Fibroblast of skin of scalp (primary cell): ENCODE measurements at places on chromosomes 12 and 14.
A peak's percentile ranks its signal among the peaks of the same experiment; 100 is the strongest.

GRCh38 chr14:51335531-51335930 is 95.5 kb downstream of the TMX1 start:
- DNase-seq = peak; percentile 39

DNA sequence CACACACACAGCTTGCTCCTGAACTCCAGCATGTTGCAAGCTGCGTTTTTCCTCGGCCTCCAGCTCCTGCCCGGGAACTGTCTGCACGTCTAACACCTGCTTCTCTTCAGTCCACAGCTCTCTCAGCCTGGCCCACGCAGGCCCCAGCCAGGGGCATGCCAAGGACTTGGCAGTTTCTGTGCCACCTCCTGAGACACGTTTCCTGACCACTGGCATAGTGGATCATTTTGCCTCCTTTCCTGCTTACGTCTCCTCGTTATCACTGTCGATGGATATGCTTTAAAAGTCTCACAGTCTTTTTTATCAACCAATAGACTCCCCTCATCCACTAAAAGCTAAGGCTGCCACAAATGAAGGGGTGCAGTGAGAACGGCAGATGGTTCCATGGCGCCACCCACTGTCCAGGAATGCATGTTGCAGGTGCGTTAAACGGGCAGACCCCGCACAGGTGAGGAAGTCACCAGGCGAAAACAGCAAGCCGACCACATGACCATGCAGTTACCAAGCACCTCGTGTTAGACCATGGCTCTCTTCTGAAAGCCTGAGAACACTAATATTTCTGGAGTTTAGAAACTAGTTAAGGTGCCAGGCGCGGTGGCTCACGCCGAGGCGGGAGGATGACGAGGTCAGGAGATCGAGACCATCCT is 14.7 kb upstream of the TEAD4 start:
- no peak for DNase-seq

DNA sequence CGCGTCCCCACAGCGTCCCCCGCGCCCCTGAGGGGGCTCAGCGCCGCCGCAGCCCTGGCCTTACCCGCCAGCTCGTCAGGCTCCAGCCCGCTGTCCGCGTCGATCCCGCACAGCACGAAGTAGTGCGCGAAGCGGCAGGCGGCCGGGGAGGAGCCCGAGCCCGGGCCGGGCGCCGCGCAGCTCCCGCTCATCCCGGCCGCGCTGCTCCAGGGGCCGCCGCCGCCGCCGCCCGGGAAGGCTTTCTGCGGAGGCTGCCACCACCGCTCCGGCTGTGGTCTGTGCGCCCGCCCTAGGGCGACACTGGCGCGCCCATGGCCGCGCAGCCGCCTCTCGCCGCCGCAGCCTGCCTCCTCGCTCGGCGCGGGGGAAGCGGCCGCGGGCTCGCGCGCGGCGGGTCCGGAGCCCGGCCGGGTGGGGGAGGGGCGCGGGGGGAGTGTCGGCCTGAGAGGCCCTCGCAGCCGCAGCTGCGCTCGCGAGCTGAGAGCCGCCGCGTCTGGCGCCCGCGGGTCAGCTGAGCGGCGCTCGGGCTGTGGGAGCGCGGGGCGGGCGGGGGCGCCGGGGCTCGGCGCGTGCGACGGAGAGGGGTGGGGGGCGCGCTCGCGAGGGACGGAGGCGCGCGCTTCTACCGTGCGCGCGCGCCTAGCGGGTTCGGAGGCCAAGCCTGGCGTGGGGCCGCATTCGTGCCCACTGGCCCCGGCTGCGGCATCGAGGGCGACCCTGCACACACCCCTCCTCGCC is at the start of gene DENND5B:
Gene DENND5B (minus strand): TSS at position 495 of the 738 bp plus-strand sequence. CDS start 304 bp downstream, at position 191.
- peak; percentile 79 for DNase-seq

GRCh38 chr12:65640489-65640901 is 183.8 kb upstream of the HMGA2 start:
- peak; percentile 90 for DNase-seq

- DNase-seq = peak; percentile 41
Observed at GRCh38 chr14:54572316-54572715, 5.4 kb downstream of the SAMD4A start.

- DNase-seq = no peak
Observed at GRCh38 chr14:41558490-41558889, 48.2 kb upstream of the LRFN5 start.

- no peak for DNase-seq
Observed at GRCh38 chr12:131402781-131403396, 308.0 kb upstream of the SFSWAP start.

GRCh38 chr12:89363084-89363483 is 10.8 kb upstream of the DUSP6 start:
- DNase-seq = no peak

GRCh38 chr14:63878792-63879191 is 26.0 kb downstream of the SYNE2 start:
- no peak for DNase-seq

- peak; percentile 47 for DNase-seq
Observed at GRCh38 chr12:116662612-116663144, 75.2 kb downstream of the SPRING1 start.

GRCh38 chr12:94309373-94309772 is 150.3 kb downstream of the CEP83 start:
- DNase-seq = no peak

- peak; percentile 16 for DNase-seq
Observed at GRCh38 chr12:105289114-105289904, 41.2 kb upstream of the C12orf75 start.

DNA sequence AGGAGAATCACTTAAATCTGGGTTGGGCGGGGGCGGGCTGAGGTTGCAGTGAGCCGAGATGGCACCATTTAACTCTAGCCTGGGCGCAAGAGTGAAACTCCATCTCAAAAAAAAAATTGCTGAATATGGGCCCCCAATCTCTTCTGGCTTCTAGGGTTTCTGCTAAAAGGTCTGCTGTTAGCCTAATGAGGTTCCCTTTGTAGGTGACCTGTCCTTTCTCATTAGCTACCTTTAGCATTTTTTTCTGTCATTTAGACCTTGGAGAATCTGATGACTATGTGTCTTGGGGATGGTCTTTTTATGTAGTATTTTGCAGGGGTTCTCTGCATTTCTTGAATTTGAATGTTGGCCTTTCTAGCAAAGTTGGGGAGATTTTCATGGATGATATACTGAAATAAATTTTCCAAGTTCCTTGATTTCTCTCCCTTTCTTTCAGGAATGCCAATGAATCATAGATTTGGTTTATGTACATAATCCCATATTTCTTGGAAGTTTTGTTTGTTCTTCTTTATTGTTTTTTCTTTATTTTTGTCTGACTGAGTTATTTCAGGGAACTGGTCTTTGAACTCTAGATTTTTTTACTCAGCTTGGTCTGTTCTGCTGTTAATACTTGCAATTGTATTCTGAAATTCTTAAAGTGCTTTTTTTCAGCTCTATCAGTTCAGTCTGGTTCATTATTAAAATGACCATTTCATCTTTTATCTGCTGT is 181.5 kb downstream of the TTC6 start:
- no peak for DNase-seq

GRCh38 chr12:62196146-62196545 is 64.1 kb upstream of the USP15 start:
- no peak for DNase-seq

GRCh38 chr14:29941401-29941800 is 13.8 kb upstream of the PRKD1 start:
- DNase-seq = no peak

GRCh38 chr14:80965037-80965436 is 9.6 kb downstream of the TSHR start:
- DNase-seq = no peak

- peak; percentile 63 for DNase-seq
Observed at GRCh38 chr14:89767861-89768268, 186.7 kb downstream of the EFCAB11 start.

DNA sequence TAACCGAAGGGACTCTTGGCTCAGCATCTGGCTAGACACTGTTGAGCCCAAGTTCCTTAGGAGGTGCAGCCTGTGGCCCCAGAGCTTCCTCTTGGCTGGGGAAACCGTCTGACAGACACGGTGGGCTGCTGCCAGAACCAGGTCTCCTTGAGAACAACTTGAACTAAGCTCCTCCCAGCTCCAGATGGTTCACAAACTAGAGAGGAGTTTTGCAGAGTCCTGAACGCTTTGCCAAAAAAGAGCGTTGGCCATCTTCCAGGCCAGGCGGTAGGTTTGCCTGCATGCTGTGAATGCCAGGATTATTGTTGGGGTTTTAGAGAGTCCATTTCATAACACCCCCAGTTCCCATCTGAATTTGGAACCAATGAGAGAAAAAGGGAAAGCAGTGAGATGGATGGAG is 399.8 kb downstream of the RGS6 start:
- no peak for DNase-seq

- DNase-seq = no peak
Observed at GRCh38 chr14:29475641-29476040, 452.0 kb downstream of the PRKD1 start.

DNA sequence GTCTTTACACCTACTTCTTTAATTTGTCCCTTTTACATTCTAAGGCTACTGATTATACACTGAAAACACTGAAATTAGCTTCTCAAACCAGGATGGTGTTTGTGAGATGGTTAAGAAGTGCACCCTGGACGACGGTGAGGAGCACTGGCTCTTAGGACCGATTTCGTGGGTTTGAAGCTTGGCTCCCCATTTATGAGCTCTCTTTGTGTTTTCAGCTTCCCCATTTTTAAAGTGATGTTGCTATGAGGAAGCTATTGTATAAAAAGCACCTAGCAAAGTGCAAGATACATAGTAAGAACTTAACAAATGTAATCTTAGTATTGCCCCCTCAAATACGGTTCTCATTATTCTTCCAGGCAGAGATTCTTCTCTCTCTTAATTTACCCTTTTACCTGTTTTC is 4.7 kb downstream of the NFYB start:
- DNase-seq = no peak

DNA sequence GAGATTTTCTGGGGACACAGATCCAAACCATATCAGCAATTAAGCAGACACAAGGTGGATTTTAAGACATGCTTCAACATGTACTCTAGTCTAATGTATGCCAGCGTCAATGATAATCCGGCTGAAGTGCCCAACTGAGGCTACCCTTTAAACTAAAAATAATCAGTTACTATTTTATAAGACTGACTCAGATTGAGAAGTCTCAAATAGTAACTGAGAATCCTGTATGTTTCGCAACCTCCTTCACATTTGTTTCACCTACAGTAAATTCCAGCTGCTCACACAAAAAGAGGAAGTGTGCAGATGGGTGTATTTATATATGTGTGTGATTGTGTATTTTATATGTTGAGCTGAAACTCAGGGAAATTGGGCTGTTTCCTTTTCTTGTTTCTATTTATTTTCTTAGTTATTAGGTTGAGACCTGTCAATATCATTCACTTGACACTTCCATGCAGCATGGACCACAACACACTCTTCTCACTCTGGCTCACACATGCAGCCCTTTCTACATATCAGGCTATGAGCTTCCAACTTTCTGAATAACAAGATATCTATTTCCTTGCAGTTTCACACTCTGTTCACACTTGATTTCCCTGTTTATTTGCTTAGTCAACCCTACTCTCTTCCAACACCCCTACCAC is 1224.9 kb upstream of the TMEM132C start:
- DNase-seq = no peak

DNA sequence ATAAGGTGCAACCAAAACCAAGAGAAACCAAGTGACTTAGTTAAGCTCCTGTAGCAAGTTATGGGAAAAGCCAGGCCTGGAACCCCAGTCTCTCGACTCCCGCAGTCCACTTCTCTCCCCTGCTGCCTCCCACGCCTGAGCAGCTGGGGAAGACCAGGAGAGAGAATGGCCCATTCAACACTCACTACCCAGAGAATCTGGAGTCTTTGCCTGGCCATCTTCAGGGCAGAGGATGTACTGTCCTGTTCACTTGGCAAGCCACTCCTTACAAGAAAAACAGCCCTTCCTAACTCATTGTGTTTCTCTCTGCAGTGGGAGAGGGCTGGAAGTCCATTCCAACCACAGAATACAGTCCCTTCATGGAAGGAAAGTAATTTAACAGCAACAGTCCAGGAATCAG is 1.8 kb downstream of the PITPNM2 start:
- DNase-seq = no peak

- peak; percentile 68 for DNase-seq
Observed at GRCh38 chr12:27709932-27710591, 570 bp upstream of the MRPS35 start.

DNA sequence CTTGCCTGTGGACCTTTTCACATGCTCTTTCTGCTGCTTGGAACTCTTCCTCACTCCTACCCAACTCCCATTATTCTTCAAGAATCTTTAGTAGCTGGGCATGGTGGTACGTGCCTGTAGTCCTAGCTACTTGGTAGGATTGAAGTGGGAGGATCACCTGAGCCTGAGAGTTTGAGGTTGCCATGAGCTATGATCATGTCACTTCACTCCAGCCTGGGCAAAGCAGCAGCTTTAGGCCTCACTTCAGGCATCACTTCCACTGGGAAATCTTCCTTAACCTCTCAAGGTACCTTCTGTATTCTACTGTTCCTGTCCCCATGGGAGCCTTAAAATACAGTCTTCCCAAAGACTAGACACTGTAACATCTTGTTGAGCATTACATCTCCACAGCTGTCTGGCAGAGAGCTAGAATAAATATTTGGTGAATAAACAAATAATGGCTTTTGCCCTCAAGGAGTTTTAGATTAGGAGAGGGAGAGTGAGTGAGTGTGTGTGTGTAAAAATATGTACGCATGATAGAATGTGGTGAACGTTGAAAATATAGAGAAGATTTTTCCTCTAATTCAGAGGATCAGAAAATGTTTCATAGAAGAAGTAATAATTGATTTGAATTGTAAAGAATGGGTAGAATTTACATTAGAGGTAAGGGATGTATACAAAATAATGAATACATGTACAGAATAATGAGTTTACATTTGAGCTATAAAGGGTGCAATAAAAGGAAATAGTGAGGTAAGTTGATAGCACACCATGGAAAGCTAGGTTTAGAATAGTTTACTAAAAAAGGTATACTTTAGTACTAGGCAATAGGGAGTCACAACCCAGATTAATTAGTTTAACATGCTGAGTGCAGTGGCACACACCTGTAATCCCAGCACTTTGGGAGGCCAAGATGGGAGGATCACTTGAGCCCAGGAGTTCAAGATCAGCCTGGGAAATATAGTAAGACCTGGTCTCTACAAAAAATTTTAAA is 29.2 kb upstream of the BMAL2 start:
- peak; percentile 25 for DNase-seq

GRCh38 chr12:95548056-95548538 is 3.2 kb downstream of the USP44 start:
- no peak for DNase-seq

DNA sequence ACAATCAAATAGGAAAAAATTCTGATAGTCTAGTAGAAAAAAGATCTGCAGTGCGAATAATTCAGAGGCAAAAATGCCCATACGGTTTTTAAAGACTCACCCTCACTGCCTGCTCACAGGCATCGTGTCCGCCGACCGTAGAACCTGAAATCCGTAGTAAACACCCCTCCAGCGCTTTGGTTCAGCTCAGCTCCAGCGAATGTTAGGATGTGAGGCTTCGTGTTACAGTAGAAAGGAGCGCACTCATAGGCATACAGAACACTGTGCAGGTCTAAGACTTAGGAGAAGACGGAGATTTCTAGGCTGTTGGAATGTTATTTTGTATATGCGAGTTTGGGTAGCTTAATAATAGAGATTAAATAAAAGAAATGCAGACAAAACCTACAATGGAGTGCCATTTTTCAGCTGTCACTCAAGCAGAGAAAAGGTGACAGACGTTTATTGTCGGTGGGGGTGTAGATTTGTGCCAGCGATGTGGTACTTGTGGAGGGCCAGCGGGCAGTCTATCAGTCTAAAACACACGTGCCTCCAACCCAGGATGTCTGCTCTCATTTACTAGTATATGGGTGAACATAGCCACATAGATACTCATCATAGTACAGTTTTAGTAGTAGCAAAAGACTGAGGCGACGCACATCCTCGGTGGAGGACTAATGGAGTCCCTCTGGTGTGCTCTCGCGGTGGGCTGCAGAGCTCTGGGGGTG is 25.7 kb downstream of the SFSWAP start:
- DNase-seq = no peak

GRCh38 chr12:11684393-11684792 is 34.9 kb downstream of the ETV6 start:
- peak; percentile 31 for DNase-seq
